ENCODE measurements at places on chromosomes 3 and 15.
A peak's percentile ranks its signal among the peaks of the same experiment; 100 is the strongest.

DNA sequence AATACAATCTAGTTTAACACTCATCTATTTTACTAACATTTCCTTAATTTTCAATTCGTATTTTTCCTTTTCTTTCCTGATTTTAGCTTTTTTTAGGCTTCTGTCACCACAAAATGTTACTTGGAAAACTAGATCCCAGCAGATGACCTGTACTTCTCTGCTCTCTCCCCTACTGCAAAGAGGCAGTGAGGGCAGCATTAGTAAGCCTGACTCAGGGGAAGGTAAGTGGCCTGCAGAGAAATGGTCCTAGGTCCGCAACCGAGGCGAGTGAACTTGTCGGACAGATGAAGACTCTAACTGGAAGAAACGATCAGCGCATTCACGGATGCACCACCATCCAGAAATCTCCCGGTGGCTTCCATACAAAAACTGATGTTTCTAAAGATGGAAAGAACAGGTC lies 20.4 kb downstream of the TMEM43 start:
- no peak for DNase-seq

GRCh38 chr3:161567577-161568361 lies 71.2 kb downstream of the OTOL1 start:
- peak; percentile 85 for DNase-seq

- DNase-seq = no peak
These were observed 521.5 kb downstream of the PYDC2 start for GRCh38 chr3:191982481-191982880.

- DNase-seq = no peak
These were observed 994 bp downstream of the MESP1 start for GRCh38 chr15:89749951-89750559.

DNA sequence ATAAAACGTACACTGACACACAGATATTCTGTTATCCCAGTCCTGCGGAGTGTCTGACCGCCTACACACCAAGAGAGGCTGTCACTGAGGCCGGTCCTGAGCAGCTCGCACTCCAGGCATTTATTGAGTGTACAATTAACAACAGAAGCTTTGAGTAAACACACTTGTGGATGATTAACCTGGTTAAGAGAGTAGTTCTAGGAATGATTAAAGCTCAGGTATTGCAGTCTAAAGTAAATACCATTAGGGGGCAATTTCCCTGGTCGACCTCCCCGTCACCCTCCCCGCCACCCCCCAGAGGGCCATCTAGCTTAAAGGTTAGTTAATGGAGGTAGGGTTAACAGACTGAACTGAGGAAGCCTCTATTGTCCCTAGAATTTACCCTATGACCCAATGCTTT lies 1278.5 kb downstream of the NSUN3 start:
- no peak for DNase-seq

- no peak for DNase-seq
These were observed 131.4 kb downstream of the TMCO5A start for GRCh38 chr15:38065721-38066345.

GRCh38 chr3:74559261-74559660 lies 55.2 kb downstream of the CNTN3 start:
- DNase-seq = no peak

GRCh38 chr3:48014358-48014757 lies 1.9 kb downstream of the MAP4 start:
- DNase-seq = no peak

DNA sequence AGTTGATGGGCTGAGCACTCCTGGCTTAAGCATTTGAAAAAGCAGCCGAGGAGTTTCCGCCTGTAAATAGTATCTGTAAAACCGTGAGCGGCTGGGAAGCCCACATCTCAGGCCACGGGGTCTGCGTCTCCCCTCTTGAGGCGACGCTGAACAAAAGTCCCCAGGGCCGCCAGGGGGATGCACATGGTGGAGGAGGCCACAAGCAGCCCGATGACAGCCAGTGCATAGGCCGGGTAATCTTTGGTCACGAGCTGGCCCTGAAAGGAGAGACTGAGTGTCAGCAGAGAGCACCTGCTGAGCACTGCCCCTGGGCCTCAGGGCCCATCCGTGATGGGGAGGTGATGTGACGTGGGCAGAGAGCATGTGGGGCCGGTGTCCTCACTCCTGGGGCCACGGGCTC lies 37.5 kb downstream of the SLC6A20 start:
- DNase-seq = no peak

GRCh38 chr15:50219820-50220219 lies 37.8 kb downstream of the SLC27A2 start:
- peak; percentile 8 for DNase-seq

- DNase-seq = no peak
These were observed 7.3 kb upstream of the CHCHD6 start for GRCh38 chr3:126696701-126697267.

- DNase-seq = no peak
These were observed 28.8 kb upstream of the SLC41A3 start for GRCh38 chr3:126112531-126113237.

Measured in fibroblast of skin of right quadriceps (primary cell).